Hepatic stellate cell (primary cell): ENCODE measurements at places on chromosomes 11 and 22.

- peak; percentile 72 for DNase-seq
These were observed 65.7 kb upstream of the NAV2 start for GRCh38 chr11:19646921-19647320.

DNA sequence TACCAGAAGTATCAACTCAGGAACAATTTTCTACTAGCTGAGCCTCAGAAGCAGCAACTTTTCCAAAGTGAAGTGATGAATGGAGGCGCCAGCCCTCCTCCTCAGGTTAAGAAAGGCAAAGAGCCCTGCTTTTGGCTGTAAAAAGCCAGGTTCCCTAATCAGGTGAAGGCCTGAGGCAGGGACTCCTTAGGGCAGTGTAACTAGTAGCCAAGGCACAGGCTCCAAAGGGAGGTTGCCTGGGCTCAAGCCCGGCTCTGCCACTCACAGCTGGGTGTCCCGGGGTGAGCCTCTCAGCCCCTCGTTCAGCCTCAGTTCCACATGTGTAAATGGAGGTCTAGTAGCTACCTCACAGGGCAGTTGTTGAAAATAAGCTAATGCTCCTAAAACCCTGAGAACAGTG, 19.5 kb downstream of the TSKU start:
- no peak for DNase-seq

GRCh38 chr11:8015753-8016239, 28.7 kb downstream of the EIF3F start:
- DNase-seq = peak; percentile 63

DNA sequence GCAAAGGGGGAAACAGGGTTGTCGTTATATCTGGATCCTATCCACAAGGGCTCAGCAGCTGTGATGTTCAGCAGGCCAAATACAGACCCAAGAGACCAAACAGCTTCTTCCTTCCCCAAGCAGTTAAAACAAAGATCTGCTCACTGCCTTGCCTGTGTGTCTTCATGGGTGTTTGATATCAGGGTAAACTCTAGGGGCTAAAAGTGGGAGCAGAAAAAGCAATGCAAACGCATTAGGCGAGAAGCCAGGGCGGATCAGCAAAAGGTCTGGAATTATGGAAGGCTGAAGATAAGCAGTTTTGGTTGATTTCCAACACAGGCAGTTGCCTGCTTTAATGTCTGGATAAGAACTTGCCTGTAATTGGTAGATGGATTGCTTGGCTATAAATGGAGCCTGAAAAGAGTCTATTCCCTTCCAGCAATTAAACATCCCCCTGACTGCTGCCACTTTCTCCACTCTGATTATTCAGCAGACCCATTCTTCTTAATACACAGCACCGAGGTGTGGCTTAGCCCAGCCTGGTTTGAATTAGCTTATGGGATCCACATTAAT, 126.3 kb downstream of the COMMD9 start:
- no peak for DNase-seq

DNA sequence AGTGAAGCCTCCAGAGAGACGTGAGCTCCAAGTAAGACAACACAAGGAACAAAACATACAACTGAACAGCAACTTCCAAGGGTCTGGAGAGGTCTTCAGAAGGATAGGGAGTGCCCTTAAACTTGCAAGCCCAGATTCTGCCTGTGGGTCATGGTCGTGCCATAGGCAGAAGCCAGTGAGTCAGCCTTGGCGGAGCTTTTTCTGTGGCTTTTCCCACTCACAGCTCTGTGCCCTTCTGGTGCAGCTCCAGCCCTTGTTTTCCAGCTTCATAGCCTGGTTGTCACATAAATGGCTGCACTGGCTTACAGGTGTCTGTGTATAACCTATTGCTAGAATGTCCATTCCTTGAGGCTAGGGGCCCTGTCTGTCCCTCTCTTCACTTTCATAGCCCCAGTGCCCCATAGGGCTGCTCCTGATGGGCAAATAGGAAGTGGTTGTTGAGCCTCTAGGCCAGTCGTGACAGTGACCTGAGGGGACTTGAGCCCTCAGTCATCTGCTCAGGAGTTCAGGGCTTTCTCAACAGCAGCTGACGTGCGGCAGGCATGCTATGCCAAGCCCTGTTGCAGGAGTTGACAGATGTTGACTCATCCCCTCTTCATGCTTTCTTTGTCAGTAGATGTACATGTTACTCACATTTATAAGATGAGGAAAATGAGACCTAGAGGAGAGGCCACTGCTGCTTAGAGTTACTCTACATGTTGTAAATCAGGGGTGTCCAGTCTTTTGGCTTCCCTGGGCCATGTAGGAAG, 7.4 kb downstream of the MED15 start:
- DNase-seq = peak; percentile 83

DNA sequence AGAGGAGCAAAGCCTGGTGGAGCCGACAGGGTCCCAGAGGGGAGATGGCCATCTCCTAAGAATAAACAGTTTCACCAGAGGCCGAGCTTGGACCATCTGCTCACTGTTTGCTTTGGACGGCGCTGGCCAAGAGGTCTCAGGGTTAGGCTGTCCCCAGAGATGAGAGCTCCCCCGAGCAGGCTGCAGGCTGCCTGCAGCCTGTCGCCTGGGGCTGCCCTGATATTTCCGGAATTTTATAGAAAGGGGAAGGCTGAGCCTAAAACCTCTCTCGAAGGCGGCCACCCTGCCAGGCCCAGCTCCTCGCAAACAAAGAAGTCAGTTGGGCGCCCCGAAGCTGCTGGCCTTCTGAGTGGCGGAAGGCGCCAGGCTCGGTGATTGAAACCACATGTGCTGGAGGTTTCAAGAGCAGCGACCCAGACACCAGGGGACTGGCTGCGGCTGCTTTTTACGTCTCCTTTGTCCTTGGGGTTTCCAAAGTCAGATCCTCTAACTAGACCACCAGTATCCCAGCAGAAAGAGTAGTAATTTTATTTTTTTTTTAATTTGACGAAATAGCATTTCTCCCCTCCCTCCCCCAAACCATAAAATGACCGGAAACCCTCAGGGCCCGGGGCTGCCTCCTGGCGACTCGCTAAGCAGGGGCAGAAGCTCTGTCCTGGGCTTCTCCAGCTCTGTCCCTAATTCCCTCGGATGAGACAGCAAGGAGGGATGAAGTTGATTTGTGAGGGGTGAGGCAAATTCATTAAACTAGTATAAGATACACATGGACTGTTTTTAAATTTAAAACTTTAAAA, 57.4 kb downstream of the CLMP start:
- peak; percentile 74 for DNase-seq

- no peak for DNase-seq
These were observed 1.3 kb upstream of the KDM2A start for GRCh38 chr11:67117672-67118180.

DNA sequence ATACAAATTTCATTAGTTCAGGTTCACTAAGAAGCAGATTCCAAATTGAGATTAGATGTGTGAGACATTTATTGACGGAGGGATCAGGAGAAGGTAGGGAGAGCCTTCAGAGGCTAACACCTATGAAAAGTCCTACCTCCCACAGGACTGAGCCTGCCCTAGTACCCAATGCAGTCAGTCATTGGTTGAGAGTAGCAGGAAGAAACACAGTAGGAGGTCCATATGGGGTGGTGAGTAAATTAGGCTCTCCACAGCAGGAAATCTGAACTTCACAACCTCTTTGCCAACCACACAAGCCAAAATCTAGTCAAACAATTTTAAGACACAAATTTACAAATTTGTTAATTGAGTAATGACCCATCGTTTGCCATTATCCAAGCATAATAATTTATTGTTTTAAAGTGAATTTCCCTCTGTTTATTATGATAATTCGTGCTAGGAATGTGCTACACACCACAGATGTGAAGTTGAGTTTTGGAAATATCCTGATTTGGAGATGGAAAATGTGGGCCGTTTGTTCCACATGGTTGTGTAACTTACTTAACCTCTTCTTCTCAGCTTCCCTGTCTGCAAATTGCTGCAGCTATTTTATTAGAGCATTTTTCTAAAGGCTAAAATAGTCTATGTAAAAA, 542.1 kb downstream of the ETS1 start:
- DNase-seq = no peak

DNA sequence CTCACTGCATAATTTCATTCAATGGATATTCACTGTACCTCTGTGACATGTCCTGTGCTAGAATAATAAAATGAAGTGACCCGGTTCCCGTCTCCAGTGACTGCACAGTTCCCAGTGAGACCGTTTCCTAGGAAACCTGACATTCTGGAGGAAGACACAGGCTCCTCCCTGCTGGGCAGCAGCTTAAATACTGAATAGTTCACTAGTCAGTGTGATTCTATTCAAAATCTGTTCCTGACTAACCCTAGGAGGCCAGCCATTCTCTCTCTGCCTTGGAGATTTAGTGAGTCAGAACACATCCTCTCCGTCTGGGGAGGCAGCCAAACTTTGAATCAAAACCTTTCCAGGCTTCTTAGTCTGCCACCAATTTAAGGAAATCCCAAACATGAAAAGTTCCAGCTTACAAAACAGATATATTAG, 11.3 kb downstream of the TRIM66 start:
- peak; percentile 85 for DNase-seq

- no peak for DNase-seq
These were observed 38.4 kb upstream of the TEF start for GRCh38 chr22:41343300-41343699.

- DNase-seq = no peak
These were observed 2.8 kb upstream of the RDX start for GRCh38 chr11:110299006-110299785.

GRCh38 chr11:14500181-14500651, 605 bp upstream of the COPB1 start:
- DNase-seq = peak; percentile 37

GRCh38 chr11:47352556-47352955, at the start of gene MYBPC3:
MYBPC3 (minus strand) TSS chr11:47352702; CDS start chr11:47352647, 55 bp downstream.
- DNase-seq = no peak

- no peak for DNase-seq
These were observed 4.1 kb upstream of the MAPK11 start for GRCh38 chr22:50274311-50274710.

DNA sequence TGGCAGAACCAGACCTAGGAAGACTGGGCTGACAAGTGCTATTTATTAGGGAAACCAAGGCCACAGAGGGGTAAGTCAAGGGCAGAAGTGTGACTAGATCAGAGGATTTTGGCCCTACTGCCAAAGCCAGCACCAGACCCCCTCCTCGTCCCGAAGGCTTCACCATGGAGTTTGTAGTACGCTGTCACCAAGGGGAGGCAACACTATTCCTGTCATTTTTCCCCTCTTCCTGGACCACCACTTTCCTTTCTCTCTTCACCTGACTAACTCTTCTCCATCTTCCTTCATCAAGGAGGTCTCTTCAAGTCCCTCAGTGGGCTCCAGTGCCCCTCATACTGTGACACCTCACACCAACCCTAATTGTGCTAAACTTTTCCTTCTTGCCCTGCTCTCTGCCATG, 34.9 kb downstream of the MN1 start:
- no peak for DNase-seq

DNA sequence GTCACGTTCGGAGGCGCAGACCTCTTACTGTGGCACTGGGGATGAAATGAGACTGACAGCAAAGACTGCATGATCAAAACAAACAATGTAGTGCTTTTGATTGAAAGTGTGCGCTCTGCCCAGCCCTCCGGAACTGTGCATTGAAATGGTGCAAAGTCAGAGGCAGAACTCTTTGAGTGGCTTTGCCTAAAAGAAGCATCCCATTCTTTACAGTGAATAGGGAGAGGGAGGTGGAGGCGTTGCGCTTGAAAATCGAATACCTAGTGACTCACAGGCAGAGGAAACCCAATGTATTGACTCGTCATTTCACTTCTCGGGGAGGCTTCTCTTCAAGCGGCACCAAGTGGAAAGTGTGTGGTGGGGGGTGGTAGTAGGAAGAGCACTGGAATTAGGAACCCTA, 10.9 kb downstream of the RCN1 start:
- no peak for DNase-seq

- DNase-seq = no peak
These were observed 436.9 kb downstream of the GUCY1A2 start for GRCh38 chr11:106581399-106581798.

GRCh38 chr11:8192896-8193209, 24.0 kb upstream of the RIC3 start:
- DNase-seq = no peak

GRCh38 chr22:20138417-20138738, 6.8 kb downstream of the ZDHHC8 start:
- no peak for DNase-seq

DNA sequence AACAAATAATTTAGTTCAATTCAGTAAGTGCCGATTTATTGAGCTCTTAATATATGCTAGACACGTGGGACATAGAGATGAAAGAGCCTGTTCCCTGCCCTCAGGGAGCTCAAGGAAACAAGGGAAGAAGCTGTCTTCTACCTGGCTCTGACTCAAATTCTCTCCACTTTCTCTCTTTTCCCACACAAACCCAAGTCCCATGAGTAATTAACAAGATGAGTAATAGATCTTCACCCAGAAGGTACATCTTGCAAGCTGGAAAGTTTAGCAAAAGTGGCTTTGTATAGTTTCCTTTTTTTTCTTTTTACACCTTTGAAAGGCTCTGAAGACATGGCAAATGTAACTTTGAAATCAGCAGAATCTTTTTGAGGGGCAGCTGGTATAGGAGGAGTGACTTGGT, 48.2 kb upstream of the CHST1 start:
- no peak for DNase-seq

GRCh38 chr11:13759050-13759449, 90.6 kb downstream of the FAR1 start:
- DNase-seq = no peak

DNA sequence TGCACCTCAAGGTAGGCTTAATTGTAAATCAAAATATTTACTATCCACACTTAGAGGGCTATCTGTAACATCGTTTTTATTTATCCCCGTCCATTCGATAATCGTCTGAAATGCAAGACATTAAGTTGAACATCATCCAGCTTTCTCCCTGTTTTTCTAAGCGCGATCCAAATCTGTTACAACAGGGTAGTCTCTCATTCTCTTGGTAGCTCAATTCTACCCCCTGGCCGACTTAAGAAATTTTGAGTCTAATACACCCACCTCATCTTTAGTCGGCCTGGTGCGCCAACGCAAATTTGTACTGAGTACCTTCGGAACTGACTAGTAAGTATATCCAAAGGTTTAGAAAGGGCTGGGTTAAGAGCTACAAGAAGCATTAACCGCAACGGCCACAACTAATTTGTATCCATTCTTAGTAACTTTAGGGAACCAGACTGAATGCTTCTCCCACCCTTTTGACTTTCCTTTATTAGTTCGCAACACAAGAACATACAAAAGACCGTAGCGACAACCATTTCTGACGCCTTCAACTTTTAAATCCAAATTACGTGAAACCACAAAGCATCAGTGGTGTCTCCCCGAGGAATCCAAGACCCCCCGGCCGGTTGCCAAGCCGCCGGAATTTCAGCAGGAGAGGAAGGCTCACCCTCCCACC, 1.0 kb upstream of the ZNF143 start:
- peak; percentile 26 for DNase-seq

GRCh38 chr11:133946541-133947318, 10.0 kb downstream of the IGSF9B start:
- DNase-seq = no peak

DNA sequence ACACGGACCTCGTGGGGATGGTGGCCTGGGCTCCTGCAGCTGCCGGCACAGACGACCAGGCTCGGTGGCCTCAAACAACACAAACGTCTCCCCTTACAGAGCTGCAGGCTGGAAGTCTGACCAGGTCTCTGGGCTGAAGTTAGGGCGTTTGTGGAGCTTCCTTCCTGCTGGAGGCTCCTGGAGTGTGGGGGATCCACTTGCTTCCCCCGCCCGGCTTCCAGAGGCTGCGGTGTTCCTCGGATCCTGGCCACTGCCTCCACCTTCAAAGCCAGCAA, 313.5 kb downstream of the CTTN start:
- DNase-seq = no peak

- no peak for DNase-seq
These were observed 7.1 kb upstream of the QSER1 start for GRCh38 chr11:32885556-32885955.
